Upper lobe of right lung (tissue), 1 donor: ENCODE measurements at places on chromosomes 16 and 17. TPM values are rescaled to one million over a fixed set of nuclear protein-coding genes. Genes with fewer than 3 reads are reported as not detected.
A peak's percentile ranks its signal among the peaks of the same experiment; 100 is the strongest.

LRRC46 gene
- 1.1 TPM for total RNA-seq

TP53TG3D gene
- 1.3 TPM for total RNA-seq

ODAD4 gene
- total RNA-seq, result 1.0 TPM

OTOP2 gene
- not detected for total RNA-seq

NATD1 gene
- 19.5 TPM for total RNA-seq

TBC1D3B gene
- total RNA-seq, result 8.2 TPM

MPP2 gene
- total RNA-seq, result 0.49 TPM

MT1A gene
- 4.9 TPM for total RNA-seq

TMEM114 gene
- not detected for total RNA-seq

C17orf50 gene
- not detected for total RNA-seq

SPEM3 gene
- total RNA-seq, result not detected

GRCh38 chr17:79843816-79844800, 4.9 kb upstream of the CBX4 start:
- DNase-seq, result peak; percentile 88

DNA sequence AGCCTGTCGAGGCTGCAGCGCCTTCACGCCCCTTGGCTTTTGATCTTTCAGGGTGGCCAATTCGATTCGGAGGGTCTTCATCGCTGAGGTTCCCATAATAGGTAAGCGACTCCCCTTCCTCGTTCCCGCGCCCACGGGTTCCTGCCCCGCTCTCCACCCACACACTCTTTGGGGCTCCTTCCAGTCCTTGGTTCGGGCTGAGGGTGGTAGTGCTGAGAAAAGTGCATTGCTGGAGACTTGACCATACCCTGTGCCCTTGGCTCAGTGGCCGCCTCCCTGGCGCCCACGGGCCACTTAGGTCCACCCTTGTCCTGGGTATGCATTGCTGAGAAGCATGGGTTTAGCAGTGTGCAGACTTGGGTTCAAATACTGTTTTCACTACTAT, 491 bp downstream of the POLR2C start:
- no peak for DNase-seq

DNA sequence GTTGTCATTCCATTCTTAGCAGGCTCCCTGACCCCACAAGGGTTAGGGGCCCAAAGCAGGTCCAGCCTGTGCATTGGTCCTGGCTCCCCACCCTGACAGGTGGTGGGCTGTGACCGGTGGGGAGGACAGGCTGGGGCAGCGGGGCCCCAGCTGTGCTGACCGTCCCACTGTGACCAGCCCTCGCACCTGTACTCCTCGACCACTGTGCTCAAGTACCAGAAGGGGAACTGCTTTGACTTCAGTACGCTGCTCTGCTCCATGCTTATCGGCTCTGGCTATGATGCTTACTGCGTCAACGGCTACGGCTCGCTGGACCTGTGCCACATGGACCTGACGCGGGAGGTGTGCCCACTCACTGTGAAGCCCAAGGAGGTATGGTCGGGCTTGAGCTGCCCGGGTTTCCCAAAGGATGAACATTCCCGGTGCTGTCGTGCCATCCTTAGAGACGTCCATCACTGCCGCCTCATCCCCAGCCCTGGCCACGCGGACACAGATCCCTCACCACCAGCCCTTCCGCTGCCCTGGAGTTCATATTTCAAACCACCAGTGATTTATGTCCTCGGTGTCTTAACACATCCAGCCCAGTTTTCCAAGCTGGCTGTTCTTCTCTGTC, 7.3 kb downstream of the DRC7 start:
- DNase-seq, result no peak

GRCh38 chr16:65121870-65122723, at the start of gene CDH11:
Gene CDH11, minus strand, starts transcription at chr16:65122063. Its CDS starts 117,194 bp downstream, at chr16:65004869.
- peak; percentile 68 for DNase-seq

DNA sequence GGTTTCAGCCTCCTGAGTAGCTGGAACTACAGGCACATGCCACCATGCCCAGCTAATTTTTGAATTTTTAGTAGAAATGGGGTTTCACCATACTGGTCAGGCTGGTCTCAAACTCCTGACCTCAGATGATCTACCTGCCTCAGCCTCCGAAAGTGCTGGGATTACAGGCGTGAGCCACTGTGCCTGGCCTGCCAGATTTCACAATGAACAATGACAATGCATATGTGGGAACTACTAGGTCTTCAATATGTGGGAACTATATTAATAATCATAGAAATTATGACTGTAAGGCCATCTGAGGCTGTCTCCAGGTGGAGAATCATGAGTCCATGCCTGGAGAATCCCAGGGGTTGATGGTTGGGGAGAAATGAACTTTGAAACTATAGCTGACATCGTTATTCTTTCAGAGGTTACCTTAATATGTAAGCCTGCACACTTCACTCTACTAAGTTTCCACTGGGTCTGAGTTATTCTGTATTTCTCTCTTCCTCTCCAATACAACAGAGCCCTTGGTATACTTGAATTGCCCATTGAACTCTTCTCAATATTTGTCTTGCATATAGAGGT, 7.2 kb upstream of the DRC7 start:
- DNase-seq, result no peak

GRCh38 chr16:24761526-24761925, 32.1 kb downstream of the TNRC6A start:
- no peak for DNase-seq

- no peak for DNase-seq
Measured at GRCh38 chr17:8160224-8160577, 2.5 kb downstream of the VAMP2 start.

DNA sequence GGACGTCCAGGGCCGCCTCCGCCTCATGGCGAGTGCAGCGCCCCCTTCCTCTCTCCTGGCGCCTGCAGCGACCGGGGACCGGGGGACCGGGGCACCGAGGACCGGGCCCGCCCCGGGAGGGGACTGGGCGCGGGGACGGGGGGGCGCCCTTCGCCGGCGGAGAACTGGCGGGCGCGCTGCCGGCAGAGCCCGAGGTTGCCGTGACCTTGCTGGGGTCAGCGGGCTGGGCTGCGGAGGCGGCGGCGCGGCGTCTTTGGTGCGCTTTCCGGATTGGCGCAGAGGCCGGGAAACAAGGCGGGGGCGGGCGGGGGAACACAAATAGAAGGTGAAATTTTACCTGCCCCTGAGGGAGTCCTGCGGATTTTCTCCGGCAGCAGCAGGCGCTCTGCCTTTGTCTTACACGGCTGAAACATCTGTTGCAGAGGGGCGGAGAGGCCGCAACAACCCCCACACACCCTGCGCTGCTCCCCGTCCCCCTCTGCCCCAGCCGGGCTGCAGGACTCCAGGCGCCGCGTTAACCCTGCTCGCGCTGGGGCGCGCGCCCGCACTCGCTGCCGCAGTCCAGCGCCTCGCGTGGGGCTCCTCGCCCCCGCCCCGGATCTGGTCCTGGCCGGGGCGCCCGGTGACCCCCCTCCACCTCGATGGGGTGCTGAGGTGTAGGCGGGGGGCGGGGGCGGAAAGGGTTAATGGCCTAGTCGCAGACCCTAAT, 53.5 kb downstream of the SREBF1 start:
- peak; percentile 84 for DNase-seq

GRCh38 chr16:80369138-80369958, 171.4 kb upstream of the DYNLRB2 start:
- DNase-seq, result no peak

DNA sequence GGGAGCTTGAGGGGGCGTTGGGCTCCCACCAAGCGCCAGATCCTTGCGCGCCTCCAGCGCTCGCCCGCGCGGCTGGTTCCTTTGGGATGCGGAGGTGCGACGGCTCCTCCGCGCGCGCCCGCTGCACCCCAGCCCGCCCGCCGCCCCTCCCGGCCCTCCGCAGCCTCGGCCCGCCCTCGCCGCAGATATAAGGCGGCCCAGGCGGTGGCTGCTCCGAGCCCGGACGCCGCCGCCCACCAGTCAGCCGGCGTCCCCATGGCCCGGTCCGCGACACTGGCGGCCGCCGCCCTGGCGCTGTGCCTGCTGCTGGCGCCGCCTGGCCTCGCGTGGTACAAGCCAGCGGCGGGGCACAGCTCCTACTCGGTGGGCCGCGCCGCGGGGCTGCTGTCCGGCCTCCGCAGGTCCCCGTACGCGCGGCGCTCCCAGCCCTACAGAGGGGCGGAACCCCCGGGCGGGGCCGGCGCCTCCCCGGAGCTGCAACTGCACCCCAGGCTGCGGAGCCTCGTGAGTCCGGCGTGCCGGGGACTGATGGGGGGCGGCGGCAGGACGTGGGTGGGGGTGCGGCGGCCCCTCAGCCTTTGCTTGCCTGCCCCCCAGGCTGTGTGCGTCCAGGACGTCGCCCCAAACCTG, at the start of gene NPB:
Gene NPB, plus strand, starts transcription at position 216 of the 630 bp plus-strand sequence. Its CDS starts 40 bp downstream, at position 256.
- peak; percentile 68 for DNase-seq

GRCh38 chr16:1338119-1338730, 4.8 kb downstream of the BAIAP3 start:
- no peak for DNase-seq

DNA sequence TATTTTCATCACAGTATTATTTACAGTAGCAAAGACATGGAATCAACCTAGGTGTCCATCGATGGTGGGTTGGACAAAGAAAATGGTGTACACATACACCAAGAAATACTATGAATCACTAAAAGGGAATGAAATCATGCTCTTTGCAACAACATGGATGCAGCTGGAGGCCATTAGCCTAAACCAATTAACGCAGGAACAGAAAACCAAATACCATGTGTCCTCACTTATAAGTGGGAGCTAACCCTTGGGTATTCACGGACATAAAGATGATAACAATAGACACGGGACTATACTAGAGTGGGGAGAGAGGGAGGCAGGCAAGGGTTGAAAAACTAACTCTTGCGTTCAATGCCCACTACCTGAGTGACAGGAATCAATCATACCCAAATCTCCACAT, 41.0 kb downstream of the MRPS23 start:
- no peak for DNase-seq

GRCh38 chr17:65332375-65332774, 195.2 kb downstream of the RGS9 start:
- DNase-seq, result no peak

DNA sequence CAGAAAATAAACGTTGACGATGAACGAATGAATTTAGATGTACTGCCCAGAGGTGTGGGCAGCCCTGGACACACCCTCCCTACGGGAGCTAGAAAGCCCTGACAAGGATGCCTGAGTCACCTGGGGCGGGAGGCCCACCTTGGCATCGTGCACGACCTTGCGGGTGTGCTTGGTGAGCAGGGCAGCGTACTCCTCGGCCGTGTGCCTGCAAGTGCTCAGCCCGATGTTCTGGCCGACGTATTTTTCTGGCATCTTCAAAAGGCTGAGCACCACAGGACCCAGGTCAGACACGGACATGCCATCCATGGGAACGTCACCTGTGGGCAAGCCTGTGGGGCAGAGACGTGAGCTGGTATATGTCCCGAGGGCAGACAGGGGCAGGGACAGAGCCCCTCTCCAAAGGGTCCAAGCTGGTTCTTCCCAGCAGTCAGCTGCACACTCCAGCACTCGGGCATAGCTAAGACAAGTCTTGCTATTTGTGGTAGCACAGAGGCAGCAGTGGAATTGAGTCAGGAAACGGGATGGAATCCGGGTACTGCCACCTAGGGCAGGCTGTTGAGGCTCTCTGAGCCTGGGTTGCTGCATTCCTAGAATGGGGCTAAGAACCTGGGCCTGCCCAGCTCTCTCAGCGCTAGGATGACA, 10.8 kb downstream of the NMRAL1 start:
- DNase-seq, result no peak

- peak; percentile 52 for DNase-seq
Measured at GRCh38 chr16:3640632-3641501, 13.6 kb upstream of the DNASE1 start.

DNA sequence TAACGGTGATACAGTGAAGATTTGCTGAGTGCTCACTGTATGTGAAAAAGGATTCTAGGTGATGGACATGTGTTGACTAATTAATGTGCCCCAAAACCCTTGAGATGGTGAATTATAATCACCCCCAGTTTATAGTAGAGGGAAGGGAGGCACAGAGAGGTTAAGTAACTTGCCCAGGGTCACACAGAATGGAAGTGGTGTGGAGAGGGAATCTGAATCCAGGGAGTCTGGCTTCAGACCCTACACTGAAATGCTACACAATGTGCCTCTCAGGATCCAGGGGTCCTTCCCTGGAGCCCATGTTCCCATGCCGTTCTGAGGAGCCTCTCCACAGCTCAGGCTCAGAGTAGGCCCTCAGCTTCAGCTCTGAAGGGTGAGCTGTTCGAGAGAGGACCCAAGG, 11.6 kb downstream of the TRPV2 start:
- DNase-seq, result no peak
